Brain pericyte (primary cell): ENCODE measurements at places on chromosomes 13 and 19.

- no peak for DNase-seq
These were observed 59.7 kb upstream of the TRPC4 start for GRCh38 chr13:37929308-37929707.

DNA sequence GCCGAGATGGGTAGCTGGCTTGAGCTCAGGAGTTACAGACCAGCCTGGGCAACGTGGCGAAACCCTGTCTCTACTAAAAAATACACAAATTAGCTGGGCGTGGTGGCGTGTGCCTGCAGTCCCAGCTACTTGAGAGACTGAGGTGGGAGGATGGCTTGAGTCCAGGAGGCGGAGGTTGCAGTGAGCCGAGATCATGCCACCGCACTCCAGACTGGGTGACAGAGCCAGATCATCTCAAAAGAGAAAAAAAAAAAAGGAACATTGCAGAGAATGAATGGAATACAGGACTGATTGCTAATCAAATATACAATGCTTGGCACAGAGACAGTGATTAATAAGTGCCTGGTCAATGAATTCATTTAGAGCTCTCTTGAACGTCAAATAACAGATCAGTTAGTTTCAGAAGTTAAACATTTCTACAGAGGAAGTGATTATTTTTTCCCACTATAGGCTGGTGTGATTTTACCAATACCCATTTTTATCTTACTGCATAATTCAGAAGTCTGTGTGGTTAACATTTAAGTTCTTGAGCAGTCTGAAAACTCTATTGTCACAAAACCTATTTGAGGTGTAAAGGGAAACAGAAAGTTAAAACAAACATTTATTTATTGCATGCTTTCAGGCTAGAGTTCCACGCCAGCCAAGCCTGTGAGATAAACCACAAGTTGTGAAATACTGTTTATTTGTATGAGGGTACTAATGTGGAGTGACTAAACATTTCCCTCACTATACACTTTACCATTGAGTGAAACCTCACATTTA, 7.7 kb upstream of the TBC1D4 start:
- no peak for DNase-seq

DNA sequence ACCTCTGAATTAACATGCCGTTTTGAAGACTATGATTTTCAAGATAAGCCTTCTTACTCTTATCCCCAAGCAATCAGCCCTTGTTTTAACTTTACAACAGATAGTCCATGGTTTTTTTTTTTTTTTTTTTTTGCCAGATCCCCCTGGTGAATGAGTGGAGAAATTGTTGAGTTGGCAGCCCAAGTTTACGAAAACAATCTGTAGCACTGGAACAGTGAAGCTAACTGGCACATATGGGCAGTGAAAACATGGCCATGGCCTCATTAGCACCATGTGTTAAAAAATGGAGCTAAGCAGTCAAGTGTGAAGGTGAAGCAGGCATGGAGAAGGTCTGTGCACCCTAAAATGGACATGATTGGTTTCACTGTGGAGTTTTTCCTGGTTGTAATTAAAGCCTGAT, 812.1 kb upstream of the MIR17HG start:
- DNase-seq = no peak

- DNase-seq = no peak
These were observed 87.6 kb downstream of the HSPH1 start for GRCh38 chr13:31073859-31074718.

DNA sequence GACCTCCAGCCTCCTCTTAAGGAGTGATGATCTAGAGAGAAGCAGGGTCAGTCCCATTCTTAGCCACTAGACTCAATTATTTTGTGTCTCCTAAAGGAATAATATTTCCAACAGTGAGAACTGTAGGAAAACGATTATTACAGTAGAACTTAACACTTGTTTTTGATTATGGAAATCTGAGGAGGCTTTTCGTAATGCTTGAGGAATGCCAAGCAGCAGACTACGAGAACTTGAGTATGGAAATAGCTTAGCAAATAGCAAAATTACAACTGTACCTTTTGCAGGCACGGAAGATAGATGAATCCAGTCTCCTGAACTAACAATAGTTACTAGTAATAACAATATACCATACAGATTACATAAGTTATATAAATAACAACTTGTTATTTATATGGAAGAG, 12.2 kb downstream of the BRD4 start:
- no peak for DNase-seq

- no peak for DNase-seq
These were observed 2.6 kb downstream of the PCDH17 start for GRCh38 chr13:57633950-57634838.

DNA sequence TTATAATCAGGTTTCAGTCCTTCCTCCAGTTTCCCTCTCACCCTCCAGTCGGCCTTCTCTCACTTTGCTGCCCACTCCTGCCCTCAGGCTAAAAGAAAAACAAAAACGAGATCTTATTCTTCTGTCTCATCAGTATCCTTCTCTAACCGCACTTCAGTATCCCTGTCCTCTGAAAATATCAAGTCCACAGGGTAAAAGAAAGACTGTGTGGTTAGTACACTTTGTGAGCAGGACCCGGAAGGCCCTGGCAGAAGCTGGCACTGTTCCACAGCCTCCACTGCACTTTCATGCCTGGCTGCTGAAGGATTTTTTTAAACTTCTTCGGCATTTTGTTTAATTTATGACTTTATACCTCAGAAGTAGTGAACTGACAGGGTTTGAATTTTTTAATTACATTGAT, 51.8 kb downstream of the TM9SF2 start:
- no peak for DNase-seq

DNA sequence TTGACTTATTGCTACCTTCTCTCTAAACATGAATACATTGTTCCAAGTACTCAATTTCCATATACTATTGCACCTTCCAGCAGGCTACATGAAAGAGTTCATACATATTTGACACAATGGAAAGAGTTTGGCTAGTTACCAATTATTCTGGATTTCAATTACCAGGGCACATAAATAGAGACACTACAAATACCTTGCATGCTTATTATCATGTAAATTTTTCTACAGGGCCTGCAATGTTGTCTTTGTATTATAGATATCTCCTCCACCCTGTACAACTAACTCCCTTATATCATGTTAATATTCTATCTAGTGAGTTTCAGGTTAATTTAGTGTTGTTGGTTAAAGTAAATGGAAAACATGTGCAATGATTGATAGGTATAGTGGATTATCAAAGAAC, 540.7 kb upstream of the SLITRK5 start:
- DNase-seq = no peak

DNA sequence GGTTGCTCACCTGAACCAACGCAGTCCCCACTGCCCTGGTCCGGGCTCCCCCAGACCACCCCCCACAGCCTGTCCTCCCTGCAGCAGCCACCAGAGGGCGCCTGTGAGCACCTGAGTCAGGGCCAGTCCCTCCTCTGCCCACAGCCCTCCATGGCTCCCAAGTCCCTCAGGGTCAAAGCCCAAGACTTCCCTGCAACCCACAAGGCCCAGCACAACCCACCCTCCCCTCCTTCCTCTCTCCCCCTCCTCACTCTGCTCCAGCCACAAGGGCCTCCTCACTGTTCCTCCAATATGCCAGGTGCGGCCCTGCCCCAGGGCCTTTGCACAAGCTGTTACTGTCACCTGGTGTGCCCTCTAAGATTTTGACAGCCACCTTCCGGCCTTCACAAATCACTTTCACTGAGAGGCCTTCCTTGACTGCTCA, 10.9 kb downstream of the GNA15 start:
- no peak for DNase-seq

DNA sequence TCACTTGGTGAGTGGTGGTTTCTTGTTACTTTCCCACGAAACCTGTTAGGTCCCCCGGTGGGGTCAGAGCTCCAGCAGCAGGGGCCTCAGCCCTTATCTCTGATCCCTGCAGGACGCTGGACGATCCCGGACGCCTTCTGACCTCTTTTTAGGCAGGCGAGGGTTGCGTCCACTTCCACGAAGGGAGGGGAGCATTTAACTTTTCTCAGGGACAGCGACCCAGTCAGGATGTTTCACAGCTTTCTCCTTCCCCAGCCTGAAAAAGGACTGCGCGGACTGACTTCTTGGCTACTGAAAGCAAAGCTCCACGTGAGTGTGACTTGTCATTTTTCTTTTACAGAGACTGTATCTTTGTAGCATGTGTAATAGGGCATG, 692 bp downstream of the ZNF234 start:
- DNase-seq = no peak

- DNase-seq = no peak
These were observed 434.1 kb downstream of the ZNF536 start for GRCh38 chr19:30806311-30806710.

DNA sequence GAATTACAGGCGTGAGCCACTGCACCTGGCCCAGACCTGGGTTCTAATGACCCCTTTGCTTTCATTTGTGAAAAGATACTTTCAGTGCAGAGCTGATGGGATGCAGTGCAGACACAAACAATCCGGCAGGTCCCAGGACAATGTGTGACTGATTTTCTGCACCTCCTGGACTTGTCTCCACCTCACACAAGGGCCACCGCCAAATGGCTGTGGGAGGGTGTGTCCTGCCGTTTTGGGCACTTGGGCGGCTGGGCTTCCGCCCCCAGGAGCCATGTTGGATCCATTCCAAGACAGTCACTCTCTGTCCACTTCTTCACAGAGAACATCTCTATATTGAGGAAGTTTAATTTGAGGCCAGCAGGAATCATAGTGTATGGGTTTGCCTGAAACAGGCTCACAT, 112.3 kb upstream of the ZNF507 start:
- no peak for DNase-seq

DNA sequence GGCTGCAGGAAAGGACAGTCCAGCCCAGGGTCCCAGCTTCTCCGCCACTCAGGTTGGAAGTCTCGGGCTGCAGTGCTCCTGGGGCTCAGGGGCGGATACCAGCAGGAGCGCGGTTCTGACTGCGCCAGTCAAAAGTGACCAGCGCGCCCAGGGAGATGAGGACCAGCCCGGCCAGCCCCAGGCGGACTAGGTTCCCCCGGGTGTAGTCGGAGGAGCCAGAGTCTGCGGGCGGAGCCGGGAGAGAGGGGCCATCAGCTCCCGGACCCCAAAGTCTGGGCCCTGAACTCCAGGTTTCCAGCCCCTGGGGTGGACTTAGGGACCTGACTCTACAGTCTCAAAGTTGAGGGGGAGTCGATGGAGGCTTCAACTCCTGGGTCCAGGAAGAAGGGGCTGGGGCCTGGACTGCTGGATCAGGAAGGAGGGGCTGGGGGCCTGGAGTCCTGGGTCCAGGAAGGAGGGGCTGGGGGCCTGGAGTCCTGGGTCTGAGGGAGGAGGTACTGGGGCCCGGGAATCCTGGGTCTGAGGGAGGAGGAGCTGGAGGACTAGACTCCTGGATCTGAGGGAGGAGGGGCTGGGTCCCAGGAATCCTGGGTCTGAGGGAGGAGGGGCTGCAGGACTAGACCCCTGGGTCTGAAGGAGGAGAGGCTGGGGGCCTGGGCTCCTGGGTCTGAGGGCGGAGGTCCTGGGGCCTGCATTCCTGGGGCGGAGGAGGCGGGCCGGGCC, 5.3 kb downstream of the OSCAR start:
- DNase-seq = no peak

DNA sequence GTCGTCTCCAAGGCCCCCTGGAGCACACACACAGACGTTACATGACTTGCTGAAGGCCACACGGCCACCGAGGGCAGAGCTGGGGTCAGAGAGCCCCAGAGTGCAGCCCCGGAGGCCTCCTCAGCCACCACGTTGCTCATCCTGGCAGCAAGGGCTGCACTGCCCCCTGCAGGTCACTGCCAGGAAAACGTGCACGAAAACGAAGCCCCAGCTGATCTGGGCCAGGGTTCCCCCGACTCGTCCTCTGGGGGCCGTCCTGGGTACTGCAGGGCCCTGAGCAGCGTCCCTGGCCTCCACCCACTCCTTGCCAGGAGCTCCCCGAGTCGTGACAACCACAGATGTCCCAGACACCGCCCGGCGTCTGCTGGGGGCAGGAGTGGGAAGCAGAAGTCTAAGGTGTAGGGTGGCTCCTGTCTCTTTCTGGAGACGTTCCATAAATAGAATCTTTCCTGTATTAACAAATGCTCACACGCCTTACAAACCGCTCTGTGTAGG, 3.4 kb downstream of the TPGS1 start:
- DNase-seq = no peak

DNA sequence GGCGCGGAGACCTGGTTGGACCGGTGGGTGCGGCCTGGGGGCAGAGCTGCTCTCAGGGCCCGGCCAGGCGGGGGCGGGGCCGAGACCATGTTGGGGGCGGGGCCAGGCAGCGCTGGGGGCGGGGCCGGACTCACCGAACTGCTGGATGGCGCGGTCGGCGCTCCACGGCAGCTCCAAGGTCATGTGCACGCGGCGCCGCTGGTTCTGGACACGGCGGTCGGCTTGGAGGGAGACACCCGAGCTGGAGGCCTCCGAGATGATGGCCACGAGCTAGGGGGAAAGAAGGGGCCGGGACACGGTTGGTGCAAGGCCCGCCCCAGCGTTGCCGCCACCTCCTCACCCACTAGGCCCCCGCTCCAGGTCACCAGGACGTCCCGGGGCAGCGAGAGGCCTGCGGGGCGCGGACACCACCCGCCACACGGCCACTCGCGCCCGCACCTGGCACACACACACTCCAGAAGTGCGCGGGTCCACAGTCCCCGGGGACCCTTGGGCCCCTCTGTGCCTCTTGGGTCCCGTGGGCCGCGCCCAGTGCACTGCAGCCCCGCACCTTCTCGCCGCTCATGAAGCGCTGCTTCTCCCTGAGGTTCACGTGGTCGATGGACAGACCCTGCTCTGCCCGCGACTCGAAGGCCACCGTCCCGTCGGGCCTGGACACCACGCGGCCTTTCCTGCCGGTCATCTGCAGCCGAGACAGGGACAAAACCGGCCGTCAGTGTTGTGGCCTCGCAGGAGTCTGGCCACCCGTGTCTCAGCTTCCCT, 8.7 kb downstream of the GPX4 start:
- DNase-seq = no peak

DNA sequence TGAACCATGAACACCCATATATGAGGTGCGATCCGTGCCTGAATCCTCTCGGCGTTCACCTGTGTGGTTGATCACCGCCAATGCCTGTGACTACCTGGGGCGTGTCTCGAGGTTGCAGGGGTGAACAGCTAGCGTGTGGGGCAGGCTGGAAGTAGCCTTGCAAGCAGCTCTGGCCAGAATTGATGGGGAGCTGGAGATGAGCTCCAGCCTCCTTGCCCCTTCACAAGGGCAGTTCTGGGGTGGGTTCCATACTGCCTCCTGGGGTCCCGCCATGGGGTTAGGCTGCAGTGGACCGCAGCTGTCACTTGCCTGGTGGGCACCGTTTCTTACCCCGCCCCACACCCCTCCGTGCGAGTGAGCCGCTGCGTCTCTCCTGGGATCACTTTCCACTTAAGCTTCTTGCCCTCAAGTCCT, 154.5 kb upstream of the SOX1 start:
- no peak for DNase-seq
